NB4 (cell line): ENCODE measurements at places on chromosomes 3 and 15.

GRCh38 chr3:130800829-130801228 is 54.2 kb upstream of the PIK3R4 start:
- no peak for DNase-seq

- DNase-seq = no peak
These were observed 200.2 kb upstream of the DPH6 start for GRCh38 chr15:35746121-35746520.

GRCh38 chr3:73225146-73225855 is 163.8 kb downstream of the EBLN2 start:
- no peak for DNase-seq

DNA sequence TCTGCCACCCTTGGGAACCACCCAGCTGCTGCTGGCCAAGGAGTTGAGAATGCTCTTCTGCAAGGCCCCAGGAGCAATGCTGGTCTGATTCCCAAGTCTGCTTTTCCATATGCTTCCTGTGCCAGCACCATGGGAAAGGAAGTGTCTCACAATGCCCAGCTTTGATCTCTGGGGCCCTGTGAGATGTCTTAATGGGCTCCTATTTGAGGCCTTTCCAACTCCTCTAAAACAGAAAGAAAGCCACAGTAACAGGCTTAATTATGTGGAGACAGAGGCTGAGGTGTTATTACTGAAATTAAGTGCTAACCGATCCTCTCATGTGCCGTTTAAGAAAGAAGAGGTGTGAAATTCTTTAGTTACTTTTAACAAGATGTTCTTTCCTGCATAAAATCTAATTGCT is 4.5 kb downstream of the EOGT start:
- DNase-seq = no peak

DNA sequence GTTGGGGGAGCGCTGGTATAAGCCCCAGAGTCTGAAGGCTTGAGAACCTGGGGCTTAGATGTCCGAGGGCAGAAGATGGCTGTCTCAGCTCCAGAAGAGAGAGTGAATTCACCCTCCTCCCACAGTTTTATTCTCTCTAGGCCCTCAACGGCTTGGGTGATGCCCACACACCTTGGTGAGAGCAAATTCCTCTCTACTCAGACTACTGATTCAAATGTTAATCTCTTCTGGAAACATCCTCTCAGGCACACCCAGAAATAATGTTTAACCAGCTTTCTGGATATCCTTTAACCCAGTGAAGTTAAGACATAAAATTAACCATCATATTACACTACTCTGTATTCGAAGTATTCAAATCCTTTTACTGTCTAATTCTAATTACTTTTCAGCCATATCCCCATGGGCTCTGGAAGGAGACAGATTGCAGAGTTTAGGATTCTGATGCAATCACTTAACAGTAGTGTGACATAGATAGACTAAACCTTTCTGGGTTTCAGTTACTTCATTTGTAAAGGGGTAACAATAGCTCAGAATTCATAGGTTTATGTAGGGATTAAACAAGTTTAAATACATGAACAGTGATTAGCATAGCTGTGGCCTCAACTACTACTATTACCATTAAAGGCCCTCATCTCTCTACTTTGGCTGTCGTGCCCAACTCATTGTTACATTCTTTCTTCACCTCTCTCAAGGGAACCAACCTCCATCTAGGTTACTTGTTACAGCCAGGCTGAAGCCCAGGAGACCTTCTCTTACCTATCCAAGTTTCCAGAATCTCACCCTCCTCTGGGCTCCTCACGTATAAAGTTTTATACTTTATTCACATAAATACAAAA is 25.7 kb upstream of the ANO10 start:
- DNase-seq = no peak

- DNase-seq = peak; percentile 33
These were observed 27.6 kb downstream of the FBXW12 start for GRCh38 chr3:48399387-48400172.

GRCh38 chr3:158683230-158683962 is 10.9 kb upstream of the LXN start:
- DNase-seq = no peak

DNA sequence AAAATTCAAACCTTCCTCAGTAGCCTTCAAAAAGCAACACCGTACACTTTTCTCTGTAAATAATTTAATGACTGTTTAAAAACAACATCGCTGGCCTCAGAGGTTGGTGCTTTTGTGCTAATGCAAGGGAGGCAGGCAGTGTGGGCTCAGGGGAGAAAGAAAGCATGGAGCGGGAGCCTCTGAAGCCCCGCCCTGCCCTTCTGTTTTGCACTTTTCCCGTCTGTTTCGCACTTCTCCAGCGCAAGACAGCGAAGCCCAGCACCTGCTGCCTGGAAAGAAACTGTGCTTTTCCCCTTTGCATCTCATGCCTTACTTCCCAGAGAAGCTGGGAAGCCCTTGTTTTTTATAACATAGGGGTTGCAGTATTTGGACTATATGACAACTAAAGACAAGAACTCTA is 23.1 kb downstream of the TRPM1 start:
- no peak for DNase-seq
